Right lobe of liver (tissue), 6 donors: ENCODE measurements at places on chromosomes 3 and 15.

GRCh38 chr3:46724424-46724823 is 6.8 kb upstream of the PRSS50 start:
- DNase-seq = no peak

DNA sequence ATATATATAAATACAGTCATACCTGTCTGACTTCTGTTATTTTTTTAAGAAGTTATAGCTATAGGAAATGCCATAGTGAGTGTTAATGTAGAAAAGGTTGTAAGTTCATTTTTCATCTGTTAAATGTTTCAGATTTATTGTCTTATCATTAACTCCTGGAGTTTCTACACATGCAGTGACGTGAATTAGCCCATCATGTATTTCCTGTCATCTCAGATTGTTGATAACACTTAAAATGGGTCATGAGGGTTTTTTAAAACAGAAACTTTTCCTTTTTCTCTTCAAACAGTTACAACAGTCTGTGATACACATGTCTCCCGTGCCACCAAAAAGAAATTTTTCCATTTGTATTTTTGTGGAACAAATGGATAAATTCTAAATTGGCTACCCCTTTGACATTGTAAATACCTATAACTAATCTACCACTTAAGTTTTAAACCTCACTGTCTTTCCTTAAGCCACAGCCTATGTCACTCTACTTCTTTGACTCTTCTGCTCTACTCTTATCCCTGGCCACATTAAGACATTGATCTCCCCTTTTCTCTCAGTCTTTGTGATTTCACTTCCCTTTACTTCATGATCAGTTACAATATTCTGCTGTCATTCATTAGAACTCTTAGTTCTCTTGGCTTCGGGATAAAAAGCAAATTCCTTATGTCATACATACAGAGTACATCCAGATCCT is 89.1 kb downstream of the NEO1 start:
- no peak for DNase-seq

- DNase-seq = no peak
These were observed 930.6 kb upstream of the SEMA6D start for GRCh38 chr15:46786590-46787285.

DNA sequence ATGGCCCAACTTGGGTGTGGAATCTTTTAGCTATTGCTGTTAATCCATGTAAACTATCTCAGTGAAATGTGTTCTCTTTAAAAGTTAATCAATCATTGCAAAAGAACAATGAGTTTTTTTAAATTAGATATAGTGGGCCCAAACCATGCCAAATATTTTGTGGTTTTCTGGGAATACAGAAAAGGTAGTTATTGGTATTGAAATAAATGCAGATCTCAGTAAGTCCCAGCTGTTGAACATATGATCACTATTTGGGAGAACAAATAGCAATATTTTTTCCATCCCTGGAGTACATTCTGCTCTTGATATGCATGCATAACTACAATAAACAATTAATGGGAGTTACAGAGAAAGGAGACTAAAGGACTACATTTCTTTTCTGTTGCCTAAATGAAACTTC is 36.0 kb upstream of the LEKR1 start:
- DNase-seq = no peak

DNA sequence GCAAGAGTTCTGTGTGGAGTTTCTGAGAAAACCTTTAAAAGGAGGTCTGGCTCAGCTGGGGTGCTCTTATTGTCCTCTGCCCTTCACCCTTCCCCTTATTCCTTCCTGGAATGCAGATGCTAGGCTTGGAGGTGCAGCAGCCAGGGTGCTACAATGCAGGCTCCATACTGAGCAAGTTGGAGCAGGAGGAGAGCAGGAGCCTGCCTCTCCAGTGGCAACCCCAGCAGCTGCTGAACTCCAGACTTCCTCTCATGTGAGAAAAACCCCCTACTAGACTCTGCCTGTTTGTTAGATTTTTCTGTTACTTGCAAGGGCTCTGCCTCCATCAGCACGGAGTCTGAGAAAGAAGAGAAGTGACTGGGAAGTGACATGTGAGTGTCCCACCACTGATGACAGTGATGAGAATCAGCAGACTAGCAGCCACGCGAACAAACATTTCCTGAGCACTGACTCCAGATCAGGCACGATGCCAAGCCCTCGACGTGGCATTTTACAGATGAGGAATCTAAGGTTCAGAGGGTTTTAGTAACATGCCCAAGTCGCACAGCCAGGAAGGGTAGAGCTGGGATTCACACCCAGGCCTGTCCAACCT is 16.1 kb upstream of the RARRES1 start:
- DNase-seq = no peak

DNA sequence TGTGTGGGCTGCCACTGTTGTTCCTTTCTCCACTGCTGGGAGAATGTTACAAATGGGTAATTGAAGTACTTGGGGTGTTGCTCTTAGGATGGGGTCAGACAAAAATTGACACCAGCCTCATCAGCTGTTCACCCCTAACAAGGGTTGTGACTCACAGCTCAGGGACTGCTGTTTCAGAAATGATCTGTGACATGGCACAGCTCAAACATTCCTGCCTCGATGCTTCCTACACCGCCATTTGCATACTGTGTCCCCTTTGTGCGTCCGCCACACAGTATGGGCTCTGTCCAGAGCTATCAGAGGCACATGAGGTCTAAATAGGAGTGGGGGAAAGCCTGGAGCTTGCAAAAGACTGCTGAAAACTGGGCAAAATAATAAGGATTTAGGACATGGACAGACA is 43.9 kb downstream of the CCNL1 start:
- no peak for DNase-seq

DNA sequence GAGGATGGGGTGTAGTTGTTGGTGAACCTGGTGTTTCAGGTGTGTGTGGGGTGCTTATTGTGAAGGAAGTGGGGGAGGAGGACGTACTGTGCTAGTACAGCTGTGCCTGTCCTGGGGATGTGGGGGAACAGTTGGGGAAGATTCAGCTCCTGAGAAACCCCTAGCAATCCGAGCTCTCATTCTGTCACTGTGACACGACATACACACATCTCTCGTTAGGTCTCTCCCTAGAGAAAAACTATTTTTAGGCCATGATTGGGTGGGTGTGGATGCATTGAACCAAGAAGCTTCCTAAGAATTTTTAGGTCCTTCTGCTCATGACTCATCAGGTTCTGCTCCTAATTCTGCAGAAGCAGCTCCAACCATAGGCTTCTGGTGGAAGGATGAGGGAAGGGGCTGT is 54.3 kb downstream of the SLC30A4 start:
- no peak for DNase-seq

DNA sequence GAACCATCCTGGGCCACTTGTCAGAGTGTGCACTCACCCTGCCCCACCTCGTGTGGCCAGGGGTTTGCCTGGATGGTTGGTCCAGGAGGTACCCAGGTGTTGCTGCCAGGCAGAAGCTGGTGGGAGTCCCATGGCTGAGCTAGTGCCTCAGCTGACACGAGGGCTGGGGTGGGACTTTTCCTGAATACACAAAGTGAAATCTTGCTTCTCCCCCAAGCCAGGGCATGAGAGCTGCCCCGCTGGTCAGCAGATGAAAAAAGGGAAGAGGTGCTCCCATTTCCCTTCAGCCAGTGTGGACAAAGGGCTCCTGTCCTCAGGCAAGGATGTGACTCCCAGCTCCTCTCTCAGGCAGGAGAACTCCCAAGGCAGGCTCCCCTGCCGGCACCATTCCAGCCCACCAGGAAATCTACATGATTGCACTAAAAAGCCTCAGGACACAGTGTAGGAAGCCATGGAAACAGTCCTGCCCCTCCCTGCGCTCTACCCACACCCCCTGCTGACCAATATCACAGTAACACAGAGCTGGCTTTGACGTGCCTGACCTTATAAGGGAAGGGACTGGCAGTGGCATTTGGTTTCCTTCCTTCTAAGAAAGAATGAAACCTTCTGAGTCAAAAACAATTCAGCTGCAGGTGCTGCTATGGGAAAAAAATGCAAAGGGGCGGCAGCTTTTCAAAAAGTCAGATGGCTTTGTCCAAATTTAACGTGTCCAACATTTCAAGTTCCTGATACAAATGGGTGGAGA is 33.9 kb downstream of the MYO5C start:
- DNase-seq = no peak

DNA sequence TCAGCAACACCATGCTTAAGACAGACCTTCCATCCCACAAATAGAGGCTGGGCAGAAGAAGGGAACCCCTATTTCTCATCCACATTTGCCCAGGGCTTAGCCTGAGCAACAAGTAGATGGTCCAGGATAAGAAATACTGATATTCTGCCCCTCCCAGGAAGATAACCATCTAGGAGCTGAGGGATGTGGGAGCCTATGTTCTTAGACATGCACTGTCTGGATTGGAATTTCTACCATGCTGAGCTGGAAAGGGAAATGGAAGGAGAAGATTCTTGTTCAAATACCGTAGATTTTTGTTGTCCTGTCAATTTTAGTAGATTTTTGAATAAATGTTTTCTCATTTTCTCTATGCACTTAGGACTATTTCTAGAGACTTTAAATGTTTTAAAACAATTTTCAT is 450.7 kb upstream of the SEMA6D start:
- no peak for DNase-seq

DNA sequence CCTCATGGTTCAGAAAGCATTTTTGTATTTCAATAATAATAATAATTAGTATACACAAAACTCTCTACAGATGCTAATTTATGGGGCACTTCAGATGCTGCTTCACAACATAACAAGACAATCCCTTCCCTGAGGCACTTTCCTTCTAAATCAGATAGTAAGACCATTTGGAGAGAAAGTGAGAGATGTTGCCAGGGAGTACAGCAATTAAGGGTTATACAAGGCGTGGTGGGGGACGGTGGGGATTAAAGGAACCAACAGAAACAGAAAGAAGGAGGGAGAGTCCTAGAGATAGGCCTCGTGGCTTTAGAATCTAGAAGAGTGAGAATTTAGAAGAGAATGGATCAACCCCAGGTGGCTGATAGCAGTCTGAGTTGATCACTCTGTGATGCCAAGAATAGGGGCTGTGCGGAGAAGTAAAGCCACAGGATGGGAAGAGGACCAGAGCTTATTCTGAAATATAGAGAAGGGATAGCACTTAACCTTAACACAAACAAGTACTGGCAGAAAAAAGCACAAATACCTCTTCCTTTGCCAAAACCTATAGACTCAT is 76.9 kb downstream of the ETFA start:
- no peak for DNase-seq

DNA sequence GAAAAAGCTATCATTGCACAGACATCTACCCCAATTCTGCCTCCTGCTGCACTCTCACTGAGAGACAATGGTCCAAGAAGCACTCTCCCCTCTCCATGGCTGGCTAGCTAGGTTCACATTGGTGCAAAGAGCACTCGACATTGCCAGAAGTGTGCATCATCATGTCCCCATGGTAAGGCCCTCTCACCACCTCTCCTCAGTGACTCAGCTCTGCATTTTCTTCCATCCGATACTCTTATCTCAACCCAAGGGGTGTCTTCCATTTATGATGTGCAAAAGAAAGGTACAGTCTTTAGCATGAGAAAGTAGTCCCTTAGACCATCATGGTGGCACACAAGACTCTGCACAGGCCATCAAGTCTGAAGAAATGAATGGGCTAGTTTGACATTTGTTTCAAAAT is 14.0 kb downstream of the RPSA start:
- DNase-seq = no peak

- no peak for DNase-seq
These were observed 275.9 kb downstream of the ZIC4 start for GRCh38 chr3:147130461-147130860.

DNA sequence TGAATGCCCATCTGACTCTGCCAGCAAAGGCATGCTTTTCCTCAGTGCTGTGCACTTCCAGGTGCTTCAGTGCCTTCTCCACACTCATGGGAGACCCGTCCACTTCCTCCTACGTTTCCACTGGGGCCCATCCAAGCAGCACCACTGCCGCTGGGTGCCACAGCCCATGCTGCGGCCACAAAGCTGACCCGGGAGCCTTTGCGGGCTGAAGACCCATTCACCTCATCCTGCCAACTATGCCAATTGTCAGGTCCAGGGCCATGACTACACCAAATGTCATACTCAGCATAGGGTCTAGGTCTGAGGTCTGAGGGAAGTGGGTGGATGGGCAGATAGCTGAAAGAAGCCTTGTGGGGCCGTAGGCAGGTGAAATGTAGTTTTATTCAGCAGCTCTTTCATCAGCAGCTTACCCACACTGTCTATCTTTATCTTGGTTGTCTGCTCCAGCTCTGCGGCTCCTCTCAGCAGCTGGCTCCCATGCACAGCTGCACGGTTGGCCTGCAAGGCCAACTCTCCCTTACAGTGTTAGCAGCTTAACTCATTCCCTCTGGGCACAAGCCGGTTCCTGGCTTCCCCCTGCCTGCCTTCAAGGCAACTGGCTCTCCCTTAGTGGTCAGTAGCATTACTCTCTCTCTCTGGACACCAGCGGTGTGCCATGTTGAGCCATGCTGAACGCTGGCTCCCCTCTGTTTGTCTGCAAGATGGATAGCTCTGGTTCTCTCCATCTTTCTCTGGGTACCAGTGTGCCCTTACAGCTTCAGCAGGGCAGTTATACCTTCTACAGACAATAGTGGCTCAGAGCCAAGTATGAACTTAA is 63.7 kb upstream of the SIAH2 start:
- no peak for DNase-seq

- no peak for DNase-seq
These were observed 23.7 kb upstream of the GPD1L start for GRCh38 chr3:32082721-32083120.

DNA sequence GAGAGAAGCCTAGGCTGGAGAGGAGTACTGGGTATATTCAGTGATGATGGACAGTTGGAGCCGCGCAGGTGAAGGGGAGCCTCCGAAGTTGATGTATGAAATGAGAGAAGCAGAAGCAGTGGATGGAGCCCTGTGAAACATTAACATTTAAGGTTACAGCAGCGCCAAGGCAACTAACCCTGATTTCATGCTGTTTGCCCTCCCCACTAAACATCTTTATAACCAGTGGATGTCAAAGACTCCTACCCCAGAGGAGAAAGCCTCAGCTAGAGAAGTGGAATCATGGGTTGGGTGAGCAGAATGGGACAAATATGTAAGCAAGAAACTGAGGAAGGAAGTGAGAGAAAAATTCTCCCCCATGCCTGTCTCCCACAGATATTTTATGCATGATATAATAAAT is 92.0 kb upstream of the NMNAT3 start:
- no peak for DNase-seq

- no peak for DNase-seq
These were observed 6.7 kb downstream of the STRIT1 start for GRCh38 chr3:155286736-155287135.

GRCh38 chr3:183515968-183516851 is 39.3 kb downstream of the KLHL6 start:
- DNase-seq = no peak

DNA sequence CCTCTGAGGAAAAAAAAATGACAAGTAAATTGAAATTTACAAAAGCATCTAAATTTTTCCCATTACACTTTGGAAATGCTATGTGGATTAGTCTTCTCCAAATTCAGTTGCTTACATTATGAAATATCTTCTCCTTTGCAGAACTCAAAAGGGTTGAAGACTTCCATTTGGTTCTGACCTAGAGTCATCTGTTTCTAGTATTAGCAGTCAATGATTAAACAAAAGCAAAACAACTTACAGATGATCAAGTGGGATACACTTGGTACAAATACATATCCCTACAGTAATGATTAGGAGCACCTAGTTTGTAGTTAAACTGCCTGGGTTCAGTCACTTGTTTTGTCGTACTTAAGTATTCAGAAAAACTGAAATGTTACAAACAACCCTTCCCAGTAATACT is 136.2 kb downstream of the MBNL1 start:
- DNase-seq = no peak
